ENCODE measurements at places on chromosomes 1 and 21.

DNA sequence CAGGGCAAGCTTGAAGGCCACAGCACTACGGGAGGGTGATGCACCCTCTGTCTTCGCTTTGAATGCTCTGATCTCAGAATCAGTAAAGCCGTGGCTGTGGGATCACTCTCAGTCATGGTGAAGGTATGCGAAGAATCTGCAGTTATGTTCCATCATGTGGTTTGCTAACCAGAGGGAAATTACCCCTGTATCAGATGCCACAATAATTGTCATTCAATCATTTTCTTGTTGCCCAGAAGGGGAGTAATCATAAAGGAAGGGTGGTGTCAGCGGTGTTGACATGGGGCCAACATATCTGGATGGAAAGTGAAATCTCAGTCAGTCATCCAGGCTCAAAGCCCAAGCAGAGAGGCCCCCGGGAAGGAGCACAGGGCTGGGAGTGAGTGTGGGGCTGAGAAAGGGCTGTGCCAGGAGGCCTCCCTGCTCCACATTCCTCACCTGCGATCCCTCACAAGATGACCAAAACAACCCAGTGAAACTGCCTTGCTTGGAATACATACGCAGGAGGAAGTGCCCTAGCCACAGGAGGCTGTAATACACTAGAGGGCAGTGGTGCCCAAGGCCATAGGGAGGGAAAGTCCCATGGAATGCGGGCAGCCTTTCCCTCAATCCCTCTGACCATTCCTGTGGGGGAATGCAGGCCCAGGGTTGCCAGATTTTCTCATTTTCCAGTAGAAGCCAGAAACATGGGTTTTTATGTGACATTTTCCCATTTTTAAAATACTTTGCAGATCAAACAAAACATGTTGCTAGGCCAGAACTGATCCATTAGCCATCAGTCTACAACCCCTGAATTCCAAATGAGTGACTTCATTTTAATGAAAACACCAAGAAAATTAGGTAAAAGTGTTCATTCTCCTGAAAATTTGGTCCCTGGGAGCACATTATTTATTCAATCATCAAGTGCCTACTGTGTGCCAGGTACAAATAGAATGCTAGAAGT, 95.7 kb upstream of the VANGL1 start:
- DNase-seq = no peak

- no peak for DNase-seq
These were observed 268.0 kb downstream of the PTGER3 start for GRCh38 chr1:70779571-70779970.

GRCh38 chr21:32414579-32415358, 2.3 kb downstream of the EVA1C start:
- no peak for DNase-seq

DNA sequence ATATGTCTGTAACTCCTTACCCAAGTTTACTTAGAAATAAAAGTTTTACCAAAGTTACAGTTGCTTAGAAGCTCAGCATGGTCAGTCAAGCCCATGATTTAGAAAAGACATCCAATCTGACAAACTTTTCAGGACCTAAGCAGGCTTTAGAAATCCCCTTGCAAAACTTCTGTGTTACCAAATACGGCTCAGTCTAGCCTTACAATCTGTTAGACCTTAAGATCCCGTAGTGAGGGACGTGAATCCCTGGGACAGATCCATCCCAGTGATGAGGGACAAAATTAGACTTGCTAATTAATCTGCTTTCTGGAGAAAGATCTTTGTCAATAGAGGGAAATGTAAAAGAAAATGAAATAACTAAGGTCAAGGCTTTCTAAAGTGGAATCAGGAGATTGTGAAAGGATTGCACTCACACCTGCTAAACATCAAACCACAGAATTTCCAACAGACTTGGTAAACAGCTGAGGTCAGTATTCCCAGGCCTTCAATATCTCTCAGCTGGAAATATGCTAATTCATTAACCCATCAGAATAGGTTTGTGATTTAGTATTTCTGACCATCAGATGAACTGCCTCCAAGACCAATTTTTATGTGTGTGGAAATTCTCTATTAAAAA, 375.3 kb downstream of the DUSP10 start:
- DNase-seq = no peak

DNA sequence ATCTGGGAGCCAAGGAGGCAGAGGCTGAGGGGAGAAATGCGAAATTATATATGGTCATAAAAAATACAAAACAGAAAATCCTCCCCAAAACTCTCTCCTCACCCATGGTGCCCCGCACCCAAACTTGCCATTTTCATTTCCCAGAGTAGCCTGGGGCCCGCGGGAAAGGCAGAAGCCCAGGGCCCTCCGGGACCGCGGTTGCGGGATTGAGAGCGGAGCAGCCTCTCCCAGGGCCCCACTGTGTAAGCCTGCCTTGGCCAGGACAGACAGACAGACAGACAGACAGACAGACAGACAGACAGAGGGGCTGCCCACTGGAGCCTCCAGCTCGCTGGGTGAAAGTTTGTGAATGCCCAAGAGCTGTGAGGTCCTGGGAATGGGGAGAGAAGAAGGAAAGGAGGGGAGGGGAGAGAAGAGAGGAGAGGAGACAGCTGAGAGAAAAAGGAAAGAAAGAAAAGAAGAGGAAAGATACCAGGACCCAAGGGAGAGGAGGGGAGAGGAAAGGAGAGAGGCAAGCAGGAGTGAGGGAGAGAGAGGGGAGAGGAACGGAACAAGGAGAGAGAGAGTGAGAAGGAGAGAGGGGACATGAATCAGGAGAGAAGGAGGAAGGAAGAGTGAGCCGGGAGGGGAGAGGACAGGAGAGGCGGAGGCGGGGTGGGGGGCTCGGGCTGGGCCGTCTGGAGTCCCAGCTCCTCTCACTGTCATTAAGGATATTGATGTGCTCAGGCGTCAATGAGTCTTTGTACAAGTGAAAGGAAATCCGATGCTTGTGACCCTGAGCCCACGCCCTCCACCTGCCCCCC, 69.3 kb upstream of the CASZ1 start:
- no peak for DNase-seq

DNA sequence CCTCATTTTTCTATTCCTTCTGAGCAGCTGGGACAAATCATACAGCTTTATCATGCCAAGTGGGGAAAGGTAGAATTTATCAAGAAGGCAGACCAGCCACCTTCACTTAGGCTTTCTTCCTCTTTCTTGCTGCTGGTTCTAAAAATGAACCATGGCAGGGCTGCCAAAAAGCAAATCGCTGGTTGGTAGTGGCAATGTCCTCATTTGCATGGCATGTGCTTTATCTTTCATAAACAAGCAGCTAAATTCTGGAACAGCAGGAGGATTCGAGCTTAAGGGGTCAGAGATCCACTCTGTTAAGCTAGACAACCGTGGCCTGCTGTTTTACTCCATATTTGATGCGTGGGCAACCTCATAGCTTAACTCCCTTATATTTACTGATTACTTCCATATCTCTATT, 91.3 kb downstream of the RPE65 start:
- DNase-seq = no peak

DNA sequence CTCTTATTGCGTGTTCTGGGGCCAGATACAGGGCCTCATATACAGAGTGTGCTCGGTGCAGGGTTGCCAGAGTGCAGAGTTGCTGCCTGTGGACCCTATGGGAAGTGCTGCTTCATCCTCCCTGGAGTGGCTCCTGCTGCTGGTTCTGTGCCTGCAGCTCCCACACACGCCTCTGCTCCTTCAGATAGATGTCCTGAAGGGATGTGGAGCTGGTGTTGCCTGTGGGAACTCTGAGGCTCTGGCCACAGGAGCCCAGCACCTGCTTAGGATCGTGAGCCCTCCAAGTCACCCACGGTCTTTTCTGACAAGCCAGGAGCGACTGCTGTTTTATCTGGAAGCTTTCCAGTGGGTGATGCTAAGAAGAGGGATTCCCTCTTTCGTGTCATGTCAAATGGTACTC, 120.5 kb downstream of the CAMTA1 start:
- no peak for DNase-seq

DNA sequence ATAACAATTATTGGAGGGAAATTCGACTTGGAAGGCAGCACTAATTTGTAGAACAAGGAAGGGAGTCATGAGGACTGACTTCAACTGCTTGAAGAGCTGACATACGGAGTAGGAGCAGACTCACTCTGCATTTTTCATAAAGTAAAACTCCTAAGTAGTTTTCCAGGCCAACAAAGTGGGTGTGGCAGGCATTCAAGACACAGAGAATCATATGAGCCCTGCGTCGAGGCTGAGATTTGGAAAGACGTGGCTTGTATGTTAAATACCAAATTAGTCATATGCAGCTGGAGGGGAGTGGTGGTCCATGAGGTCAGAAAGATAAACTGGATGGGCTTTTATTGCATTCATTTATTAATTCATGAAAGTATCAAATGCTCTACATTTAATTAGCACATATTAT, 255.7 kb upstream of the JUN start:
- no peak for DNase-seq

DNA sequence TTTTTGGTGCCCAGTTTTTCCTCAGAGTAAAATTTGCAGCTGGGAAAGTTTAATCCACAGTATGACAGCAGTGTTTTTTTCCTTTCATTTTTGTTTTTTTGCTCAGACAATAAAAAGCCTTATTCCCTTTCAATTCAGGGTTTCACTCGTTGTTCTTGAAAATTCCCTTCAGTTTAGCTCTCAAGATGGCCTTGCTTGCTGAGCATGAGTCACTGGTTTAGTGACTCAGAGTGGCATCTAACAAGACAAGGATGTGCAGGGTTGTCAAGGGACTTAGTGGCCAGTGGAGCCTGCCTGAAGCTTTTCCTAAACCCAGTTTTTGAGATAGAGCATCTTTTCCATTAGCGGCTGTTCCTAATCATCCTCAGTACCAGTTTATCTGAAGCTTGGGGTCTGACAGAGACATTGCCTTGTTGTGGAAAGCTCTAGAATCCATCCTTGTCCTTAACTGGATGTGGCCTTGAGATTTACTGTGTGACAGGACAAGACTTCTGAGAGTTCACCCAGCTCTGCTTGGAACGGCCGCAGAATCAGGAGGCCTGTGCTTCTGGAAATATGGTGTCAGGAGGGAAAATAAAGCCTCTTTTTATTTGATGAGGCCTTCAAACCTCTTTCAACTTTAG, 48.4 kb upstream of the DNAJC6 start:
- DNase-seq = no peak

All from T-cell (primary cell).